Spinal cord (tissue), 10 donors: ENCODE measurements at places on chromosomes 5 and 9. TPM values are rescaled to one million over a fixed set of nuclear protein-coding genes. Genes with fewer than 3 reads are reported as not detected.

DNA sequence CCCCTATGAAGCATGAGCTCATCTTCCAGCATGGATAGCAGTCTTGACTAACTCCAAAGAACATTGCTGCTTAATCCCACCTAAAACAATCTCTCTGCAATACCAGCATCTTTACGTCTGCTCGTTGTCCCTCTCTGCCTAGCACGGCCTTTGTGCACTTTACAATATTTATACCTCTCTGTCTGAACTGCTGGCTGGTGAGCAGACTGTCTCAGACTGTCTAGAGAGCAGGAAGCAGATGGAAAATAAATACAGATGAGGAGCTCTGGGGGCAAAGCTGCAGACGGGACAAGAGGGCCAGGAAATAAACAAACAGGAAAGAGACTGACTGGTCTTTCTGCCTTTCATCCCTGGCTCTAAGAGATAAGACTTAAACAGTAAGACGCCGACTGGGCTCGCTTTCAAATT lies 224.8 kb downstream of the ENC1 start:
- DNase-seq, result no peak
- H3K36me3 ChIP-seq, result no peaks in the 10 kb centered on the region

DNA sequence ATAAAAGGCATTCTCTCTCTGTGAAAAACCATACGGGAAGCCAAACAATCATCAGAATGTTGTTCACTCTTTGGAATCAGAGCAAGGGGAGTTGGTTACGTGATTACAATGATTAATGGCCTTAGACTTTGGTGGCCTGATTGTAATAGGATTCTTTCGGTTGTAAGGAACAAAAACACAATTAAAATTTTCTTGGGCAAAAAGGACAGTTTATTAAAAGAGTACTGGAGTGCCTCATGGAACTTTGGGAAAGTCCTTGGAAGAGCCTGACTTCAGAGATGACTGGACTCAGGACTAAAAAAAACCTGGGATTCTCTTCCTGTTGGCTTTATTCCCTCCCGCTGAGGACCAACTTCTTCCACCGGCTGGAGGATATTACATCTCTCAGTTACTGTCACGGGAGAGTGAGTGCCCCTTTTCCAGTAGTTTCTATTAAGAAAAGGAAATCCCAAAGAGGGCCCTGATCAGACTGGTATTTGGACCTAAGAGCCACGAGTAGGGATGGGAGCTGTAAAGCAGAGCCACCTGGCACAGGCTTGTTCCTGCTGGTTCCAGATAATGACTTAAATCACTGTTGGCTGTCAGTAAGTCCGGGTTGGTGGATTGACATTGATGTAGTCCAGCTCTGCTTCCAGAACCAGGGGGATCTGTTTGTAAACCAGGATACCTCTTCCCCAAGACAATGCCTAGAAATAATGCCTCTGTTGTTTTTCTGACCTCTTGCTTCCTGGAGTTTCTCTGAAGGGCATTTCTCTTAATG lies 53.9 kb downstream of the CFAP95 start:
- H3K36me3 ChIP-seq, result no peaks in the 10 kb centered on the region
- H3K4me1 ChIP-seq, result no peaks in the 10 kb centered on the region
- no peak overlapping the region for H3K27ac ChIP-seq
- H3K27me3 ChIP-seq, result no peaks in the 10 kb centered on the region
- no peak for DNase-seq
- H3K4me3 ChIP-seq, result no peak overlapping the region

GRCh38 chr5:79513308-79513703 lies 628 bp downstream of the HOMER1 start:
- no peak for DNase-seq
- H3K27ac ChIP-seq, result peak overlapping the region; percentile 96
- peaks cover 21% of the 10 kb centered on the region for H3K4me1 ChIP-seq
- H3K36me3 ChIP-seq, result no peaks in the 10 kb centered on the region
- H3K4me3 ChIP-seq, result peak overlapping the region; percentile 75

DNA sequence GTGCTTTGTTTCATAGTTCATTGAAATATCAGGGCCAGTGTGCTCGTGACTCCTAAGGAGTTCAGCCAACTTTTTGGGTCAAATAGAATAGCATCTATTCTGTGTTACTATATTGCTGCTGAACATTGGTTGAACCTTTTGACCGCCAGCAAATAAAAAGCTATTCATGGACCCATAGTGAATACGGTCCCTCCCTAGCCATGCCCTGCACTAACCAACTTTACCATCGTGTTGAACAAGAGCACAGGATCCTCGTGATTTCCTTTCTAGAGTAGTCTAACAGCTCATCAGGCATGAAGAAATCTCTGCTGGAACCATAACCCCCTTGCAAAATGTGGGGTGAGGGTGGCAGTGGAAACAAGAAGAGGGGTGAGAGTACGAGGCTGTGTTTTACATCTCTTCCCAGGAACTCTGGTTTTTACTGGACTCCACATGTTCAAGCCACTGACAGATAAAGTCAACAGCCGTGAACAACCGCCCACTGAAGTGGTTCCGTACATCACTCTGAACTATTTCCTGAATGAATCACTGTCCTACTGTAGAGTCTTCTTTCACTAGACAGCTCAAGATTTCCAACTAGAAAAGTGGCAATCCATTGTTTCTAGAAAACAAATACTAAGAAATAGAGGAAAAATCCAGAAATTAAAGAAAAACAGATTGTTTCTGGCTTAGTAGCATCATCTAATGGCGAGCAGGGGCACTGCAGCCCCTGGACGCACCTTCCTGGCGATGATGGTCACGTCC lies 70.1 kb upstream of the SPATA31E1 start:
- H3K36me3 ChIP-seq, result no peaks in the 10 kb centered on the region
- H3K27ac ChIP-seq, result no peak overlapping the region
- no peak overlapping the region for H3K4me3 ChIP-seq
- no peaks in the 10 kb centered on the region for H3K27me3 ChIP-seq

DNA sequence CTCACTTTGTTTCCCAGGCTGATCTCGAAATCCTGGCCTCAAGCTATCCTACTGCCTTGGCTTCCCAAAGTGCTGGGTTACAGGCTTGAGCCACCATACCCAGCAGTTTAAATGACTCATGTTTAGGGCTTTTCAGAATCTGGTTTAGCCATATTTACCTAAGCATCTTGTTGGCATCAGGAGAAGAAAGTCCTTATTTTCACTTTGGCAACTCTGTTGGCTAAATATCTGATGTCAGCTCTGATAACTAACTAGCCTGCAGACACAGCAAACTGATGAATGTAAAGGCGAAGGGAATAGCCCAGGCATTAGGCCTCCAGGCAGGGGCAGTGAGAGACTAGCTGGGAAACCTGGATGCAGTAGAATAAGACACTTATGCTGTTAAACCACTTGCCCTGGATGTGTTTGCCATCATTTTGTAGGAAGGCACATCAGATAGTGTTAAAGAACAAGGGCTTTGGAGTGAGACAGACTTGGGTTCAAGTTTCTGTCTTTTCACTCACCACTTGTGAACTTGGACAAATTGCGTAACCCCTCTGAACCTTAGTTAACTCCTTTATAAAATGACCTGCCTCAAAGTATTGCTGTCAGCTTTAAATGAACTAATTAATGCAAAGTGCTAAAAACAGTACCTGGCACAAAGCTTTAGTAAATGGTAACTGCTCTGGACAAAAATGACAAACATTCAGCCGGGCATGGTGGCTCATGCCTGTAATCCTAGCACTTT lies 34.7 kb upstream of the GARNL3 start:
- no peaks in the 10 kb centered on the region for H3K27me3 ChIP-seq
- H3K4me1 ChIP-seq, result peaks cover 9% of the 10 kb centered on the region
- DNase-seq, result no peak
- H3K4me3 ChIP-seq, result no peak overlapping the region
- peaks cover 6% of the 10 kb centered on the region for H3K36me3 ChIP-seq

DNA sequence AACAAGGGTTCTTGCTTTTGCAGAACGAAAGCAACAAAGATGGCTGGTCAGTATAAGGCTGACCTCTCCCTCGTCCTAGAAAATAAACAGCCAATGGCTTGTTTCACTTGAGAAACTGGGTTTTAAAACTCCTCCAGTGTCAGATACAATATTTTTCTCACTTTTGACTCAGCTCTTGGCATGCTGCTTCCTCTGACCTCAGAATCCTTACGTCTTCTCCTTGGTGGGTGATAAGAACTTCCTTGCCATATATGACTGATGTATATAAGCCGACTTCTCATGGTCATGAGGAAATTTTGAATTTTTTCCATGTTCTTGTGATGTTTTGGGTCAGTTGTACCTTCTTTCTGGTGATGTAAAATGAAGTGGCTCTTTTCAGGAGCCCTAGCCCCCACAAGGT lies 3.8 kb downstream of the ZNF618 start:
- H3K36me3 ChIP-seq, result peaks cover 2% of the 10 kb centered on the region
- H3K27ac ChIP-seq, result no peak overlapping the region
- H3K4me3 ChIP-seq, result no peak overlapping the region

GRCh38 chr5:124630767-124631704 lies 115.4 kb downstream of the ZNF608 start:
- no peak overlapping the region for H3K4me3 ChIP-seq
- H3K4me1 ChIP-seq, result peaks cover 24% of the 10 kb centered on the region
- no peak for DNase-seq
- H3K36me3 ChIP-seq, result peaks cover 3% of the 10 kb centered on the region
- H3K27ac ChIP-seq, result no peak overlapping the region

DNA sequence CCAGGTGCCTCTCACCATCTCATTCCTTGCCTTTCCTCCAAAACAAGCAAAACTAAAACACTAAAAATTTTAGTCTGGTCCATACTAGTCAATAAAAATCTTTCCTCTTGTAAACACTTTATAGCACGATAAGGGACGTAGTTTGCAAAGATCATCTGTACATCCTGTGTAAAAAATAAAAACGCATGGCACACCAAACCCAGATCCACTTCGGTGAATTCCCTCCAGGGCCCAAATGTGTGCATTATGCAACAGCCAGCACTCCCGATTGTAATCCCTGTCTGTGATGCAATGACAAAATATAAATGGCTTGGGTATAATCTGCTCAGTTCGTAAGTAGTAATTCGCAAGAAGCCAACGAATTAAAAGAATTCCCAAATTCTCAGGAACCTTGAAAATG lies 1.4 kb downstream of the FAM169A start:
- H3K36me3 ChIP-seq, result no peaks in the 10 kb centered on the region
- DNase-seq, result peak; percentile 17
- H3K27me3 ChIP-seq, result peaks cover 2% of the 10 kb centered on the region
- peaks cover 5% of the 10 kb centered on the region for H3K4me1 ChIP-seq

GRCh38 chr9:97397220-97397619 lies 14.7 kb upstream of the TDRD7 start:
- H3K4me1 ChIP-seq, result no peaks in the 10 kb centered on the region
- no peak for DNase-seq
- no peak overlapping the region for H3K27ac ChIP-seq
- no peak overlapping the region for H3K4me3 ChIP-seq
- no peaks in the 10 kb centered on the region for H3K36me3 ChIP-seq

GRCh38 chr9:136642439-136642921 lies 20.2 kb upstream of the EGFL7 start:
- peaks cover 32% of the 10 kb centered on the region for H3K4me1 ChIP-seq
- H3K27ac ChIP-seq, result no peak overlapping the region
- no peak overlapping the region for H3K4me3 ChIP-seq

GRCh38 chr5:1442222-1443145 lies 2.8 kb downstream of the SLC6A3 start:
- H3K27me3 ChIP-seq, result peaks cover 57% of the 10 kb centered on the region
- no peak overlapping the region for H3K4me3 ChIP-seq
- H3K4me1 ChIP-seq, result peaks cover 12% of the 10 kb centered on the region
- DNase-seq, result no peak
- no peaks in the 10 kb centered on the region for H3K36me3 ChIP-seq

- no peaks in the 10 kb centered on the region for H3K4me1 ChIP-seq
- no peak overlapping the region for H3K4me3 ChIP-seq
- no peaks in the 10 kb centered on the region for H3K36me3 ChIP-seq
- DNase-seq, result no peak
These were observed 427.3 kb downstream of the PDE4D start for GRCh38 chr5:59466271-59466670.

- H3K27ac ChIP-seq, result no peak overlapping the region
- no peaks in the 10 kb centered on the region for H3K36me3 ChIP-seq
- no peak overlapping the region for H3K4me3 ChIP-seq
- no peak for DNase-seq
These were observed 60.1 kb upstream of the BNC2 start for GRCh38 chr9:16930578-16930977.

- H3K4me3 ChIP-seq, result no peak overlapping the region
- H3K4me1 ChIP-seq, result no peaks in the 10 kb centered on the region
- H3K27ac ChIP-seq, result no peak overlapping the region
- H3K36me3 ChIP-seq, result no peaks in the 10 kb centered on the region
These were observed 189.5 kb downstream of the SEC61B start for GRCh38 chr9:99411479-99412115.

DNA sequence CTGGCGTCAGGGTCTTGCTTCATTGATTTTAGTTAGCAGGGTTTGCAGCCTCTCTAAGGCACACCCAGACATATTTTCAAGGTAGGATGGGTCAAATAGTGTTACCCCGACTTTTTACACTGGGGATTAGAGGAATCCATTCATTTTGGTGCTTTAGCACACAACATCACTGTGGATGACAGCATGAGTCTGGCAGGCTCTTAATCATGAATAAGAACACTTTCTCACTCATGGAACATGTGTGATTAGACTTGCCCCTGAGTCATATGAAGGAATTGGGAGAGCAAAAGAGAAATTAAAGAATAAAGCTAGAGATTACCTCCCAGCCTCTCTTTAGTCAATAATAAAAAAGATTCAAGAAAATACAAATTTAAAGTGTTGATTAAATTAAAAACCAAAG lies 175.6 kb downstream of the SEMA5A start:
- H3K4me3 ChIP-seq, result no peak overlapping the region
- peaks cover 3% of the 10 kb centered on the region for H3K4me1 ChIP-seq
- DNase-seq, result no peak

DNA sequence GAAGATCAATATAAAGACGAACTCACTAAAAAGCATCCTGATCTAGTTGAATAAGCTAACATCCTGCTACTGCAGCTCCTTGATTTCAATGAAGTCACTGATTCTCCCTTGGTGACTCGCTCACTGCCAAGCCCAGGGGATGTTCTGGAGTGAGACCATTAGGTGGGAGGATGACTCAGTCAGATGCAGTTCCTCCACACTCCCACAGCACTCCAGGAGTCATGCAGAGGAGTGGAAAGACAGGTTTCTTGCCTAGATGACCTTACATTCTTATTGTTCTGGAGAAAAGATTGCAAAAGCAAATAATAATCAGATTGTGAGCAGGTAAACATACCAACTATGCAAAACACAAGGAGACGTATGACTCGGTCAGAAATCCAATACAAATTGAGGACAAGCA lies 15.3 kb downstream of the GCNT4 start:
- H3K4me3 ChIP-seq, result no peak overlapping the region
- H3K4me1 ChIP-seq, result no peaks in the 10 kb centered on the region
- no peak for DNase-seq

- no peak overlapping the region for H3K27ac ChIP-seq
- no peaks in the 10 kb centered on the region for H3K27me3 ChIP-seq
- H3K36me3 ChIP-seq, result no peaks in the 10 kb centered on the region
- no peak overlapping the region for H3K4me3 ChIP-seq
- no peaks in the 10 kb centered on the region for H3K4me1 ChIP-seq
- no peak for DNase-seq
These were observed 110.4 kb upstream of the LIFR start for GRCh38 chr5:38666668-38667498.

Gene ENTPD8
- total RNA-seq, result 0.39 TPM

Gene CTXN3
- 21.4 TPM for total RNA-seq

Gene SHISAL2B
- 0.72 TPM for total RNA-seq

Gene CRB2
- 9.9 TPM for total RNA-seq

Gene PCDHGA5
- total RNA-seq, result 8.8 TPM

Gene N4BP3
- total RNA-seq, result 6.1 TPM

Gene NUP155
- total RNA-seq, result 53.1 TPM

Gene ZFP2
- total RNA-seq, result 6.6 TPM

Gene PCA3
- total RNA-seq, result 0.50 TPM

Gene OGN
- 1,092 TPM for total RNA-seq
